ENCODE measurements at places on chromosomes 1 and 21.
A peak's percentile ranks its signal among the peaks of the same experiment; 100 is the strongest.

- DNase-seq = no peak
Observed at GRCh38 chr1:37125295-37125694, 91.0 kb upstream of the GRIK3 start.

- no peak for DNase-seq
Observed at GRCh38 chr21:41606706-41607105, 98.7 kb upstream of the TMPRSS2 start.

DNA sequence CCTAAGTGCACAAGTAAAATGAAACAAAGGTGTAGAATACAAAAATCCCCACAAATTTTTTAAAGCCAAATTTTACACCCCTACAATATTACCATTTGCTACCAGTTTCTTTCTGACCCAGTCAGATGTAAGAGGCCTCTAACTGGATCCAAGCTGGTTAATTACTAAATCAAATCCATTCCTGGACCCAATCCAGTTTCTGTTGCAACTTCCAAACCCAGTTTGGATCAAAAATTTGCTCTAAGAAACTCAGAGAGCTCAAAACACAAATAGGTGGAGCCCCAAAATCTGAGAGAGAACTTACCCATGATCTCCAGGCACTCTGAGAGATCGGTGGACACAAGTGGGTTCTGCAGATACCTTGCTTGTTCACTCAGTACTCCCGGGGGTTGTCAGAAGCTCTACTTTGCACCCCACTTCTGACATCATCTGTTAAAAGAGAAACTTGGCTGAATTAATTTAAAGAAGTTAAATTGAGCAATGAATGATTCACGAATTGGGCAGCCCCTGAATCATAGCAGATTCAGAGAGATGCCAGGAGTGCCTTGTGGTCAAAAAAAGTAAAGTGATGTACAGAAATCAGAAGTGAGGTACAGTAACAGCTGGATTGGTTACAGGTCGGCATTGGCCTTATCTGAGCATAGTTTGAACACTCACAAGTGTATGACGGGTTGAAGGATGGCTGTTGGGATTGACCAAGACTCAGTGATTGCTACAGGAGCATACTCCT, 448.0 kb downstream of the KCNT2 start:
- no peak for DNase-seq

DNA sequence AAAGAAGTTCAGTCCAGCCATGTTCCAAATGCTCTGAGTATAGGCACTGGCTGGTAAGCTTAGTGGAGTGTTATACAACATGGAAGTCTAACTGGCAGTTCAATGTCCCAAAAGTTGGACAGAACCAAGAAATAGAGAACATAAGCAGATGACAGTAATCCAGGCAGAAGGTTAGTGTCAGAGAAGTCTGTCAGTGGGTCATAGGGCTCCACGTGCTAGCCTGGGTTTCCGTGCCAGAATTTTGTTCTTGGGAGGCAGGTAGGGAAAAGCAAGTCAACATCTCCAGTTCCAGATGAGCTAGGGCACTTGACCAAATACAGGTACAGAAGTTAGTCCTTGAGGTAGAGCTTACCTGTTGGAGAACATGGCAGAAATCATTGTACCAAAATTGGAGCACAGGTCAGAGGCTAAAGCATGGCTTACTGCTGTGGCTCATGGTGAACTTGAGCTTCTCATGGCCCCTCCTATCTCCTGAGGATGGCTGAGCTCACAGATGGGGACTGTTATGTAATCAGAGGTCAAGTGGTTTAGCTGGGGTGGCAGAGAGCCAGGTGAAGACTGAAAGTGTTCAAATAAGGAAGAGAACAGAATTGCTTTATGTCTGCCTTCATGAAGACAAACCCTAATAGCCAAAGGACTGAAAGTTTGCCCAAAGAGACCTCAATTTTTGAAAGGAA, 170.8 kb downstream of the NFIA start:
- DNase-seq = peak; percentile 94

DNA sequence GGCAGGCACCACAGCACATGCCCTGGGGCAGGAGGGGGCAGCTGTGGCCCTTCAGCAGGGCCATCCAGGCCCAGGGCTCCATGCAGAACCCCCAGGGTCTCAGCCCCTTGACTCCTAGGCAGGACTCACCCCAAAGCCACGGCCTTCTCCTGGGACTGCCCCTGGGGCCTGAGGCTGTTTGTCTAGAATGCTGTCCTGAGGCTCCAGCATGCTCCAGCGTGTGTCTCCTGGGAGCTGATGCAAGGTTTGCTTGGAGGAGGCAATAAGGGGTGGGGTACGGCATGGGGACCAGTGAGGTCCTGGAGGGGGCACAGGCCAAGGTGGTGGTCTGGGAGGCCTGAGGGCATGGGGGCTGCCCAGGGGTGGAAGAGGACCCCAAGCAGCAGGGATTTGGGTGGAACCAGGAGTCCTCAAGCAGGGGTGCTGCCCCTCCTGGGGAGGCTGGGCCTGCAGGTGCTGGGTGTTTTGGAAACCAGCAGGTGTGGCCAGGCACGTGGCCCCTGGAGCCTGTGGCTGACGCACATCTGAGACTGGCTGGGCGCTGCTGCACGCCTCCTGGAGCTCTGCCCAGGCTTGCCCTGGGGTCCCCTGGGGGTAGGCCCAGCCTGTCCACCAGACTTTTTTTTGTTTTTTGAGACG, 7.8 kb upstream of the CALML6 start:
- DNase-seq = no peak

GRCh38 chr1:70779571-70779970, 268.0 kb downstream of the PTGER3 start:
- DNase-seq = no peak

DNA sequence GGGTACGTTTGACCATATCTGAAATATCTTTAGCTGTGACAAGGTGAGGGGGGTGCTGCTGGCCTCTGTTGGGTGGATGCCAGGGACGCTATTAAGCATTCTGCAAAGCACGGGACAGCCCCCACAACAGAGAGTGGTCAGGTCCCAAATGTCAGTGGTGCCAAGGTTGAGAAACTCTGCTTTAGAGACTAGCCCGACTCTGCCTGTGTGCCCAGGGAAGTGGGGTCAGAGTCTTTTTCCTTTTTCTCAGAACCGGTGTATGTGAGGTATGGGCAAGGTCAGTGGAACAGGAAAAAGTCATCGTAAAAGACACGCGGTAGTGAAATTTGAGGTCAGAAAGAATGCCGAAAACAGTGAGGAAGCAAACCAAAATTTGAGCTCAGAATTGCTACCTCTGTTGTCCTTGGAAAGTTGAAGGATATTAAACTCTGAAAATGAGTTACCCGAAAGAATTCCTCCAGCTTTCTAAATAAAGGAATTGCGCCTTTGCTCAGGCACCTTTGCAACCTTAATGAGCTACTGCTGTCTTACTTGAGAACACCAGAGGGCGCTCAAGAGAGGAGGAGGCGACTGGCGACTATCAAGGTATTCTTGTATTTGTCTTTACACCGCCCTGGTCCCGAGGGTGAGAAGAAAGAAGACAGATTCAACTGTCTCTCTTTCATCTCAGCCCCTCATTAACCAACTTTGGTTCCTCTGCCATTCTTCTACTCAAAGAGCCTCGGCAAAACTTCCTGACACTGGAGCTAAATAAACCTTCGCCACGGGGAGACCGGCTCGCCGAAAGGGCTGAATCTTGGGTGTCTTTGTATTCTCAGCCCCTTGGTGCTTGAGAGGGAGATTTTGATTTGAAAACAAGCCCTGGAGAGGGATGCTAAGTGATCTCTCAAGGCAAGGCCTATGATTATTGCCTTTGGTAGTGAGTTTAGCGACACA, 85.4 kb upstream of the OLIG2 start:
- peak; percentile 19 for DNase-seq

GRCh38 chr1:204307334-204307883, 52.3 kb downstream of the PLEKHA6 start:
- no peak for DNase-seq

DNA sequence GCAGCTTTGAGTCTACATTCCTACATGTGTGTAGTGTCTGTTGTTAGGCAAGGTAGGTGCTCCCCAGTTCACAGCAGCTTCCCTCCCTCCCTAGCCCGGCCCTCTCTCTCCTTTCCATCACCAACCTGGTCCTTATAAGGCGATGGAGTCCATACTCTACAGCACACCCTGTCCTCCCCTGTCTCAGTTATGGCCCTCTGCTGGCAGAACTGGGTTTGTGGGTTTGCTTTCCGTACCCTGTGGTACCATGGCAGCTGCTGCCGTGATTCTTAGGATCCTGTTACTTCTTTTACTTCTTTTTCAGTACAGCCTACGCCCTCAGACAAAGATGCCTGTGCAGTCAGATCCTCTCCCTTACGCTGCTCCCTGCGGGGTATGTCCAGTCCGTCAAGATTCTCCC, 31.7 kb downstream of the AK5 start:
- DNase-seq = peak; percentile 34

DNA sequence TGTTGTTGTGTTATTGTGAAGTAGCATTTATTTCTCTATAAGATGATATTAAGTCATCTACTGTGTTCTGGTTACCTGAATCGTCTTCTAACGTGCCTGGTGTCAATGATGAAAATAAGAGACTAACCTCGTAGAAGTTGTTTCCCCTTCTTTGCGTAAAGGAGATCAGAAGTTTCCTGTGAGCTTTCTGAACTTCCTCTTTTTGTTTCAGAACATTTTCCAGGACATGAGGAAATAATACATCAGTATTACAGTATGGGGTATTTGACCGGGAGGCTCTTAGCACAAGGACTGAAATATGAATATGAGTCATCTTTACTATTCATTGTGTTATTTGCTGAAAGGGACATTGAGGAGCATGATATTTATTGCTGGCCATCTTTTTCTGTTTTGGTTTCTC, 1.3 kb downstream of the ST6GALNAC3 start:
- no peak for DNase-seq

DNA sequence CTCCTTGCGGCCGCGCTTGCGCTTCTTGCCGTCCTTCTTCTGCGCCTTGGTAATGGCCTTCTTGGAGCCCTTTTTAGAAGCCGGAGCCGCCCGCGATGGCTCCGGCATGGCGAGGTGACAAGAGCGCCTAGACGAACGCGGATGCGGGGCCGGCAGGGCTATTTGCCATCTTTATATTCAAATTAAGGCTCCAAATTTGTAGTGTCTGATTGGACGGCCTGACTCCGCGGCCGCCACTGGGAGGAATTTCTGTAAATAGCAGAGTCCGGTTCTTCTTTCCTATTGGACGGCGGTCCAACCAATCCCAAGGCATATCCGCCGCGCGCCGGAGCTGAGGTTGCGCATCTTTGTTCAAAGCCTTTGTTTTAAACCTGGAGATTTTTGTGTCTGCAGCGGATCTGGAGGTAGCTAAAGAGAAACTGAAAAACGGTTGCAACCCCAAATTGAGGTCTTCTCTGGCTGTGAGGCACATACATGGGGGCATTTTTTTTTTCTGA, 22.6 kb upstream of the RNF187 start:
- DNase-seq = peak; percentile 91

GRCh38 chr1:38198099-38198498, 151.5 kb upstream of the POU3F1 start:
- DNase-seq = no peak

GRCh38 chr1:63787875-63788274, 14.1 kb downstream of the ROR1 start:
- DNase-seq = no peak

- no peak for DNase-seq
Observed at GRCh38 chr21:26669215-26669764, 96.2 kb upstream of the CYYR1 start.

GRCh38 chr1:45037456-45037855, 25.4 kb downstream of the UROD start:
- no peak for DNase-seq

DNA sequence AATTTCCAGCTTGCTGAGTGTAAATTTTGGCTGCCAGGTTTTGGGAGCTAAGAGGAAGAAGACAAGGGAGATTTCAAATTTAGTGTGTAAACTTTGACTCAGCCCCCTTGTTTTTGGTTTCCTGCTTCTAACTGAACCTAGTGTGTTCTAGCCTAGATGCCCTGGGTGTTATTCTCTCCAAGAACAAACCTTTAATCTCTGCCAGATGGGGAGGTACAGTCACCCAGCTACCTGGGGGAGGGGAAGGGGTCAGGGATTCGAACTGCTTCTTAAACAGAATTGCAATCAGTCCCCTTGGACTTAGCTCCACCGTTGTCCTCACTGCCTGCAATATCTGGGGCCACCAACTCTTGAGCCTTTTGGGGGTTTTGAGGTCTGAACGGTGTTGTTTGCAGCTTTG, 238.9 kb downstream of the KIF26B start:
- no peak for DNase-seq

GRCh38 chr1:51535006-51535592, 16.0 kb upstream of the EPS15 start:
- peak; percentile 63 for DNase-seq

DNA sequence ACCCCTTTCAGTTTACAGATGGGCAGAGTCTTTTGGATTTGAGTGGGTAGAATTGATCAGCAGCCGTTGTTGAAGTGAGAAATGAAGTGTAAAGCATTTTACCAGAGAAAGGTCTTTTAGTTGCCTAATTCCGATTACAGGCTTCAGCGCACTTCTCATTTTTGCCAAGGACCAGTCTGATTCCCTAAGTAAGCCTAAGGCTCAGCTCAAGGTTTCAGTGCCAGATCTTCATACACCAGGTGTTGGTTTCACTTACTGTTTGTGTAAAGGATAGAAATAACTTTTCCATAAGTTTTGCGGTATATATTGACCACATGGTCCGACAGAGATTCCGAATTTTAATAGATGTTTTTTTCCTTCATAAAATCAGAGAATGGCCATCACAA, 83.9 kb upstream of the BMP8A start:
- no peak for DNase-seq

DNA sequence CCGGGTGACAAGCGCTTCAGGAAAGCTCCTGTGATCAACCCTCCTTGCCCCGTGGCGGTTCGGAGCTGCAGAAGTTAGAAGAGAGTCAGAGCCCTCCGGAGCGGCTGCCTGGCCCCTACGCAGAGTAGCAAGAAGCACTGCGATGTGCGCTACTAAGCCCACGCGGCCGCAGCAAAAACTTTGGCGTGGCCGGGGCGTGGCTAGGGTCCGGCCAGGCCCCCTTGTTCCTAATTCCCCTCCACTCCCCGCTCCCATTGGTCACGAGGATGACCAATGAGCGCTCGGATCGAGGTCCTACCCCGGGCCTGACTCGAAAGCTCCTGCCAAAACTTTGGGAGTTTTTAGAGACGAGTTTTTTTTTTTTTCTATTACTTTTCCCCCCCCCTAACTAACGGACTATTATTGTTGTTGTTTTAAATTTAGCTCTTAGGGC, at the start of gene HLX:
TSS of gene HLX (plus strand) at position 368 of the 433 bp plus-strand sequence. CDS start 415 bp downstream, outside the sequence.
- DNase-seq = peak; percentile 81

GRCh38 chr1:181189691-181190363, 101.3 kb downstream of the IER5 start:
- peak; percentile 75 for DNase-seq

DNA sequence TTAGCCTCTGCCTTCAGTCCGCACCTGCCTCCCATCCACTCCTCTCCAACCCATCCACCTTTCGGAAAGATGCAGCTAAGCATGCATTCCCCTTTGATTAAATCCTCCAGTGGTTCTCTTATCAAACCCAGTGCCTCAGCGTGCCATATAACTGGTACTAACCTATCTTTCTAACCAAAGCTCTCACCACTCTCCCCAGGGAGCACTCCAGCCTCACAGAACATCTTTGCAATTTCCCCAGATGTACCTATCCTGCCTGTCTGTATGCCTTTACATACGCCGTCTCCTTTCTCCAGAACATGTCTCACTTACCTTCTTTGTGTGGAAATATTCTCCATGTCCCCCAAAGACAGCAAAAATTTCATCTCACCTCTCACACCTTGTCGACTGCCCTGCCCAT, 80.0 kb downstream of the SLC25A24 start:
- no peak for DNase-seq
